Esophagus squamous epithelium (tissue), 5 donors: ENCODE measurements at places on chromosomes 3 and 15.

DNA sequence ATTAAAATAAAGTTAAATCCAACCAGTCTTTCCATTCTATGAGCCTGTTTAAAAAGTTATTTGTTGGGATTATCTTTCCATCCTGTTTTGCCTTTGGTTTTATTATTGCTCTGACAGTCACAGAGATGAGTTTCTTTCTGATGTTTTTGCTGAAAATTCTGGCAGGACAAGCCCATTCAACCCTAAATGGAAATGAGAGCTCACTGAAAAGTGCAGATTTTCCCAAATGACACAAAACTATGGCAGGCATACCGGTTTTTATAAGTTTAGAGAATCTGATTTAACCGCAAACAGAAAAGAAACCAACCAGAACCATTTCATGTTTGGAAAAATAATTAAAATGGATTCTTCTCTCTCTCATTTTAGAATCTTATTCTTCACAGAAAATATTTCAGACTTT is 238.1 kb upstream of the SGO1 start:
- no peak for DNase-seq

GRCh38 chr3:36714343-36715086 is 49.8 kb downstream of the DCLK3 start:
- no peak for DNase-seq

DNA sequence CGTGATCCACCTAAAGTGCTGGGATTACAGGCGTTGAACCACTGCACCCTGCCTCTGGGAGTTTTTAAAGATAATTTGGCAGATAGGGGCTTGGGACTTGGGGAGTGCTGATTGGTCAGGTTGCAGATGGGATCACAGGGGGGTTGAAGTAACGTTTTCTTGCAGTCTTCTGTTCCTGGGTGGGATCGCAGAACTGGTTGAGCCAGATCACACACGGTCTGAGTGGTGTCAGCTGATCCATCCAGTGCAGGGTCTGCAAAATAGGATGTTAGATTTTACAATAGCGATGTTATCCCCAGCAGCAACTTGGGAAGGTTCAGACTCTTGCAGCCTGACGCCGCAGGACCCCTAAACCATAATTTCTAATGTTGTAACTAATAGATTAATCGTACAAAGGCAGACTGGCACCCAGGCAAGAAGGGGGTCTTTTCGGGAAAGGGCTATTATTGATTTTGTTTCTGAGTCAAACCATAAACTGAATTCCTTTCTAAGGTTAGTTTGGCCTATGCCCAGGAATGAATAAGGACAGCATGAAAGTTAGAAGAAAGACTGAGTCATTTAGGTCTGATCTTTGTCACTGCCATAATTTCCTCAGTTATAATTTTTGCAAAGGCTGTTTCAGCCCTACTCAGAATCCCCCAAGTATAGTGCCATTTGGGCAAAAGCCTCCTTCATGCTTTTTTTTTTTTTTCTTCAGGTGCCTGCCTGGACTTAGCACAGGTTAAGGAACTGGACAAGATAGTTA is 1.5 kb upstream of the CA12 start:
- DNase-seq = no peak

DNA sequence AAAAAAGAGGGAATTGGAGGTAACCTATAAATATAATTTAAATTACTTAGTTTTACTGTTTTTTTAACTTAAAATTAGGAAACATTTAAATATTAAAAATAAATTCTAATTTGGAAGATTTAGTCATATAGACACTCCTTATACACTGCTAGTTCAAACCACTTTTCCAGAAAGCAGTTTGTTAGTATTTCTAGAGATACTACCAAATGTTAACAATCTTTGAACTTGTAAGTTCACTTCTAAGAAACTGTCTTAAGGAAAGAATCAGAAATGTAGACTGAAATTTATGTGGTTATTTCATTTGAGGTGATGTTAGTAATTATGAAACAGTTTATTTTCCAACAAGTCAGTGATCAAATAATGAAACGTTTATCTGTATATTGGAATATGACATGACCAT is 22.7 kb downstream of the CTDSPL2 start:
- DNase-seq = no peak

DNA sequence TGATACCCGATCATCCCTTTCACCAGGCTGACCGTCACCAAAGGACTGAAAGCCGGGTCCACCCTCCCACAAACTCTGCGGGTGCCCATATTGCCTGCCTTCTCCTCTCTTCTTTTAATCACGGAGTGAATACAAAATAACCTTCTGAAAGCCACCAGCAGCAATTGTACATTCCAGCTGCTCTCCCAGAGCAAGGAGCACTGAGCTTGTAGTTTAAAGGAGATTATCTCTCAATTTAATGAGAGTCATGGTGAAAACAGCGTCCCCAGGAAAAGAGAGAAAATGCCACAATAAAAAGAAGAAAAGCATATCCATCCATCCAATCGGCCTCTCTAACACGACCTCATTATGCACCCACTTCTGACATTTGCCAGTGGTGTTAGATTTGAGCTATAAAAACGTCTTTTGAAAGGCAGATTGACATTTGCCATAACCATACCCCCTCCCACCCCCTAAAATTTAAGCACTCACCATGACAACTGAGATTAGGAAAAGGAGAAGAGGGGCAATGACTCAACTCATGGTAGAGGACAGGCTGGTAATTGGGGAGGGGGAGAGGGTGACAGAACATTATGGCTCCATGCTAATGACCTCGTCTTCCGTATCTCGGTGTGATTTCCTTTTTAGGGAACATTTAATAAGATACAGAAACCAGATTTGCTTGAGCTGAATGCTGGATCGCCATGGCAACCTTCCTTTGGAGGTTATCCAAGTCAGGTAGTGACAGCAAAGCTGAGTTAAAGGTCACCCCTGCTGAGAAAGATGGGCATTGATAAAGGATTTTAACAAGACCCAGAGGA is 106.2 kb downstream of the ST8SIA2 start:
- no peak for DNase-seq

GRCh38 chr3:46995901-46996562 is 16.6 kb downstream of the NBEAL2 start:
- DNase-seq = no peak

- DNase-seq = no peak
Observed at GRCh38 chr3:58106640-58107039, 98.4 kb downstream of the FLNB start.

DNA sequence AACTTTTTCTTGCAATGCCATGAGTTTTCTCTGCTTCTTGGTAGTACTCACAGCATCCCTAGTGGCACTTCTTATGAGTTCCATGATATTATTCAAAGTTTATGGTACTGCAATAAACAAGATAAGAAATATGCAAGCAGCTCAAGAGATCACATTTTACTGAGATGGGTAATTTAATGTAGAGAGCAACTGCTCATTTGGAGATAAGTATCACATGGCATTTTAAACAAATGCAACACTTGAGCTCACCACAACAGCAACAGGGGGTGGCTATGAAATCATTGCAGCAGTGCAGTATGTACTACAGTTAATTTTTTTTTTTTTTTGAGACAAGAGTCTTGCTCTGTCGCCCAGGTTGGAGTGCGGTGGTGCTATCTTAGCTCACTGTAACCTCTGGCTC is 85.1 kb downstream of the WDR49 start:
- DNase-seq = no peak

GRCh38 chr3:127410137-127410488 is 122.3 kb upstream of the PRR20G start:
- no peak for DNase-seq

- no peak for DNase-seq
Observed at GRCh38 chr3:183265157-183265642, 12.1 kb downstream of the B3GNT5 start.

GRCh38 chr15:93154666-93155065 is 65.7 kb upstream of the RGMA start:
- DNase-seq = no peak

- DNase-seq = no peak
Observed at GRCh38 chr3:184740509-184741258, 28.8 kb upstream of the MAGEF1 start.

- no peak for DNase-seq
Observed at GRCh38 chr3:188949996-188950395, 221.8 kb upstream of the TPRG1 start.

DNA sequence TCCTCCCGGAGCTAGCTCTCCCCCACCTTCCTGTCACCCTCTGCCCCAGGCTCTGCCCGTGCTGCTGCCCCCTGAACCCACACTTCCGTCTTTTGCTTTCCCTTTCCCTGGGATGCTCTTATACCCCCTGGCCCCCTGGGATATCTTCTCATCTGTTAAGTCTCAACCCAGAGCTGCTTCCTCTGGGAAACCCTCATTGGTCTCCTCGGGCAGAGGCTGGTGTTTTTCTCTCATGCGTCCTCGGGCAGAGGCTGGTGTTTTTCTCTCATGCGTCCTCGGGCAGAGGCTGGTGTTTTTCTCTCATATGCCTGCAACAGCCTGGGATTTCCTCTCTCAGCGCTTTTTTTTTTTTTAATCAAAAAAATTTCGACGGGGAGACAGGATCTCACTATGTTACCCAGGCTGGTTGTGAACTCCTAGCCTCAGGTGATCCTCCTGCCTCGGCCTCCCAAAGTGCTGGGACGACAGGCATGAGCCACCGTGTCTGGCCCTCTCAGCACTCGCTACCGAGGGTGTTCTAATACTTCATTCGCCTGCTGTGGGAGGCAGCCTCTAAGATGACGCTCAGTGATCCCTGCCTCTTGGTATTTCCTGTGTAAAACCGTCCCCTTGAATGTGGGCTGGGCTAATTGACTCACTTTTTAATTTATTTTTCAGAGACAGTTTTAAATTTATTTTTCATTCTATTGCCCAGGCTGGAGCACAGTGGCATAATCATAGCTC is 62.7 kb upstream of the TFRC start:
- DNase-seq = no peak

DNA sequence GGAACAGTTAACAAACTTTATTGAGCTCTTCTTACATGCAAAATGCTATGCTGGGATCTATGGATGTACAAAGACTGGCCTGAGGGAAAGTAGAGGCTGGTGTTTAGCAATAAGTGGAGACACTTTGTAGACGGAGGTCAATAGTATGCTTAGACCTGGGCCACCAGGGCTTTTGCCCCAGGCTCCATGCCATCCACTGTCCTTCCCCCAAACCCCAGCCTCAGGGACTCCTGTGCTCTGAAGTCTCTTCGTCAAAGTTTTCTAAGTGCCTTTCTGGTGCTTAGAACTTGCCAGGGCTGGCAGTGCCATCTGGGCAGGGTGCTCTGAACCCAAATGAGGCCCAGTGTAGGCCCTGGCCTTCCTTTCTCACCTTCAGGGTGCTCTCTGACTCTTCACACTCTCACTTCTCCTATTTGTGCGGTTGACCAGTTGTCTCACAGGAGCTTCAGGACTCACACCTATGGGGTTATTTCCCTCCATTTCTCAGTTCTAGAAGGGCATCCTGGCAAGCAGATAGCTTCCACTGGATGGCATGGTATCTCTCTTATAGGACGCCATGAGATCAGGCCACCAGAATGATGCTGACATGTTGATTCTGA is 21.8 kb upstream of the KCNAB1 start:
- DNase-seq = no peak

GRCh38 chr3:183178833-183179549 is 16.5 kb upstream of the LAMP3 start:
- no peak for DNase-seq

DNA sequence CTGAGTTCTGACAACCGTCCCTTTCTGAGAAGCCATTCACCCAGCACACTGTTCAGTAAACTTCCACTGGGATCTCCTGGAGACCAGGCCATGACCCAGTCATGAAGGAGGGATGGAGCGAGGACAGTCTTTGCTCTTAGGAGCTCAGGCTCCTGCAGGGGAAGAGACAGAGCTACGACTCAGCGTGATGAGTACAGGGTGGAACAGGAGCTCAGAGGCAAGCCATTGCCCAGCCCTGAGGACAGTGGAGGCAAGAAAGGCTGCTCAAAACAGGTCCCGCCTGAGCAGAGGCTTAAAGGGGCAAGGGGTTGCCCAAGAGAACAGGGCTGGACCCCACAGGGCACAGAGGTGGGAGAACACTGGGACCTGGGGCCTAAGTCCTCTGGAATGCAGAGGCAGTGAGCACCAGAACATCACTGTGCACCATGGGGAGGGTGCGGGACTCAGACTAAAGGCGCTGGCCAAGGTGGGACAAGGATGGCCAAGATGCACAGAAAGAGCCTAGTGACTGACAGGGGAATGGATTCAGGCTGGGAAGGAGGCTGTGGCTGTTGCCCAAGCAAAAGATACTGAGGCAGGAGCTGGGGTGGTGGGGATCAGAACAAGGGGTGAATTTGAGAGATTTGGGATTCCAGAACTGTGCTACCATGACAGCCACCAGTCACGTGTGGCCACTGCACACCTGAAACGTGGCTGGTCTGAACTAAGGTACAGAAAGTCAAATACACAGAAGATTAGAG is 25.8 kb downstream of the TMEM43 start:
- DNase-seq = no peak

- no peak for DNase-seq
Observed at GRCh38 chr15:70234256-70234905, 136.7 kb upstream of the TLE3 start.

DNA sequence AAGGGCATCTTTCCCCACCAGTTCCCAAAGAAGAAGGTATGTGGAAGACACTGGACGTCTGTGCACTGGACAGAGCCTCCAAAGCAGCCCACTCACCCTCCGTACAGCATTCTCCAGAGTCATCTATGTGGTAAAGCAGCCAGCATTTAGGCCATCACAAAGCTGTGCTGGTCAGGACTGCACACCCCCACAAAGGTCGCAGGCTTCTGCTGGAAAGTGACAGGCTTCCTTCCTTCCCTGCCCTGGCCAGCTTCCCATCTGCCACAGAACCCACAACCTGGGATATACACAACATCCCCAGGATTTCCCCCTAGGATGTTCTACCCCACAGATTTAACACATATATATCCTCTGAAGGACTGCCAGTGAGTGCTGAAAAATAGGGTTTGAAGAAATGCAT is 64.6 kb upstream of the GALNT15 start:
- no peak for DNase-seq

GRCh38 chr15:69660658-69661405 is 208.2 kb downstream of the RPLP1 start:
- DNase-seq = no peak

DNA sequence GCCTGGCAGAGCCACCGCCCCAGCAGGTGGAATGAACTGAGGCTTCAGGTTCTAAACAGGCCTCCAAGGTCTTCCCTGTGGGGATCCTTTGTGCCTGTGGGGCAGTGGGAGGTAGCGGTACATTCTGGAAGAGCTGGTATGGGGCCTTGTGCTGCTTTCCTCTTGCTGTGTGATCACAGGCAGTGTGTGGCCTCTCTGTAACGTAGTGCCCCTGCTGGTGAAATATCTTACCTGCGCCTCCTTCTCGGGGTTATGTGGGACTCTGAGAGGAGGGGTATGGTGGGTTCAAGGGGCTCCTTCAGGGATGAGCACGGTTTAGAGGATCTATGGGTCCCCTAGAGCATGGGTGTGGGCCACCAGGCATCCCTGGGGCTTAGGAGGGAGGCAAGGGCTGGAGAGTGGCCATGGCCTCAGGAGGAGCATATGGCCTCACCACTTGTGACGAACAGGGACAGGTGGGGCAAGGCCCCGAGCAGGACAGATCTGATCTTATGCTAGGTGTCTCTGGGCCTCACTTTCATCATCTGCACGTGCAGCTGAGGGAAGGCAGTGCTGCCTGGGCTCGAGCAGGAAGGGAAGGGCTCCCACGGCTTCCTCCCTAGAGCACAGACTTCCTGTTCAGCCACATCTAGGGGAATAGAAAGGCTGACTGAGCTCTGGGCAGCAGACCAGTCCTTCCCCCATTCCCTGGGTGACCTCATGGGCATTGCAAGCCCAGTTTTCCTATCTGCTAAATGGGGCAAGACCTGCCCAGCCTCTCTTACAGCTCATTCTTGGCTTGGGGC is 1.9 kb upstream of the ALS2CL start:
- DNase-seq = no peak
